ENCODE measurements at places on chromosomes 16 and 17.

GRCh38 chr16:72894293-72895151 is 153.4 kb downstream of the ZFHX3 start:
- no peak for DNase-seq

GRCh38 chr17:50214976-50215760 is 13.7 kb upstream of the COL1A1 start:
- DNase-seq, result no peak

GRCh38 chr16:58652741-58653140 is 23.1 kb upstream of the CNOT1 start:
- no peak for DNase-seq

DNA sequence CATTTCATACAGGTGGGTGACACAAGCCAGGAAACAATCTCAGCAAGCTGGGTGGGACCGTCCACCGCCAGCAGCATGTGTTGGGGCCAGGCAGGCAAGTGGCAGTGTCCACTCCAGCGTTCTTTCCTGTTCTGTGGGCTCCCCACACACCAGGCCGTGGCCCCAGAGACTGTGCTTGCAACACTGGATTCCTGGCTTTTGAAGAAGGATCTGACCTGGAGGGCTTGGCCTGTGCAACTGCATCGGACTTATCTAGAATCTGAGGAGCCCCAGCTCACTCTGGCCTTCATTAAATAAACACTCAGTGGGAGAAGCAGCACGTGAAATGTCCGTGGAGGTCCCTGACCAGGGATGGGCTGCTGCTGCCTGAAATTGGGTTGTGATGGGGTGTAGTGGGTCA is 3.2 kb downstream of the KSR1 start:
- no peak for DNase-seq

DNA sequence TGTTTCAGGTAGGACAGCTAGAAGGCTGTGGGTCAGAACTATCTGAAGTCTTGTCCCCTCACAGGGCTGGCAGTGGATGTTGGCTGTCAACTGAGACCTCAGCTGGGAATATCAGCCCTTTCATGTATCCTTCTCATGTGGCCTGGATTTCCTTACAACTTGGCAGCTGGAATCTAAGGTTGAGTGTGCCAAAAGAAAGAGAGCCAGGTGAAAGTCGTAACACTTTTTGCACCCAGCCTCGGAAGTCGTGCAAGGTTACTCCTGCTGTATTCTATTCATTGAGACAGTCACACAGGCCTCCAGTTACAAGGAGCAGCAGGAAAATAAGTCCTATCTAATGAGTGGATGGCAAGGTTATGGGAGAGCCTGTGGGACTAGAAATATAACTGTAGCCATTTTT is 52.6 kb upstream of the DNAH9 start:
- DNase-seq, result no peak

- peak; percentile 21 for DNase-seq
Measured at GRCh38 chr17:57986841-57987580, 1.0 kb downstream of the VEZF1 start.

GRCh38 chr16:18050234-18050633 is 286.3 kb downstream of the NPIPA8 start:
- DNase-seq, result no peak

GRCh38 chr17:17425591-17425990 is 51.2 kb upstream of the MED9 start:
- DNase-seq, result no peak

DNA sequence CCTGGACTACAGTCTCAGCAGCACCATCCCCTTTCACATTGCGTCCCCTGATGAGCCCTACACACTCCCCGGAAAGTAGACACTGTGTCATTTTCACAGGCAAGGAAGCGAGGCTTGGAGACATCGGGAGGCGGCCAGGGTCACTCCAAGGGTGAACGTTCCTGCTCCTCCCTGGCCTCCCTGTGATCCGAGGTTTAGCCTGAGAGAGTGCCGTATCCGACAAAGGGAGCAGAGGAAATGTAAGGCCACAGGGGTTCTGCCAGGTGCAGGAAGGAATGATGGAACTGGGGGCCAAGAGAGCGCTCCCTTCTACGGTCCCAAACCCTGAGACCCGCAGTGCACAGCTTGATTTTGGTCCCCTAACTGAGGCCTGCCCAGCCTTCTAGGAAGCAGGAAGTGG is 8.0 kb upstream of the PIK3R6 start:
- DNase-seq, result no peak

DNA sequence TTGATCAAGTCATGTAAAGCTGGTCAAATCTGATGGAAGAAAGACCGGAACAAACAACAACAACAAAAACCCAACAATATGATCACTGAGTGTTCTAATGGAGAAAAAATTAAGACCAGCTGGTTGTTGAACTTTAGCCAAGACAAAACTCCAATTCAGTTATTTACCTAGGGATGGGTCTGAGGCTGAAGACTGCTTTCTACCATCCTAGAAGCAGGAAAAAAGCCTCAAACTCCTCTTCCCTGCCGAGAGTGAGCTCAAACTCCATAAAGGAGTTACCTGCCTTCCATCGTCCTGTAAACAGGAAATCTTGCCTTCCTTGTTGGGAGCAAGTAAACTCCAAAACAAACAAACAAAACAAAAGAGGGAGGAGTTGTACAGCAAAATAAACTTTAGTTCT is 23.1 kb upstream of the TMEM98 start:
- no peak for DNase-seq

DNA sequence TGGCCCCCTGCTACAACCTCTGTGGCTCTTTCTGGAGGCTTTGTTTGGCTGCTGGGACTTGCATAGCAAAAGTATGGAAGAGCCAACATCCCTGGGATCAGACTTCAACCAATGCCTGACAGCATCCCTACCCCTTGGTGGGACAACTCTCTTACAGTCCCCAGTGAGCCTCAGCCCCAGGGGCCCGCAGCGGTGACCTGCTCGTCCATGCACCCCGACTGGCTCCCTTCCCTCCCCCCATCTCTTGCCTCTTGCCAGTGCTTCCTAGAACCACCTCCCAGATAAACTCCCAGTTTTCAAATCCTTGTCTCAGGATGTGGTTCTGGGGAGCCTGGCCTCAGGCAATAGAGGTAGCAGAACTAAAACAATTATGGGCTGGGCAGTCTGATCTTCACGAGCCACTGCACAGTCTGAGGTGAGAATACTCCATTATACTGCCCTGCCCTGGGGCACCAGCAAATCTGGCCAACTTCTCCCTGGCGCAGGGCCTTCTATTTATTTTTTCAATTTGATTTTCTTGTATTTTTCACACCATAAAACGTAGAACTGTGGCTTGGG is 86.6 kb upstream of the BRD7 start:
- DNase-seq, result no peak

DNA sequence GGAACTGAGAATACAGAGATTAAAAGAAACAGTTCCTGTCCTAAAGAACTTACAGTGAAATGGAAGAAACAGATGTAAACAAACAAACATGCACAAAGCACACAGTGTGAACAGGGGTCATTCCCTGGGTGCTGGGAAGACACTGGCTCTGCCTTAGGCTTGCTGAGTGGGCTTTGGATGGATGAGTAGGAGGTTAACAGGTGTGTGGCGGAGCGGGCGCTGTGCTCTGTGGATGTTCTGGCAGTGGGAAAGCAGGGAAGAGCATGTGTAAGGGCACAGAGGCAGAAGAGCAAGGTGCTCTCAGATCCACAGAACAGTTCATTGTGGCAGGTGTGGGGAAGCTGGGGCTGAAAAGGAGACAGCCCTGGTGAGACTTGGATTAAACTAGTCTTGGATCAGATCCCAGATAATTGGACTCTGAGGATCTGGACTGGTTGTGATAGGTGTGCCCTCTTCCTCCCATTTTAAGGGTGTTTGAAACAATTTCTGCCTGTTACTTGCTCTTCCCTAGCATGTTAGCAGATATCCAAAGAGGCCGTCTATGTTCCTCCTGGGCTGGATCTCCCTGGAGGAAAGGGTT is 8.1 kb downstream of the HROB start:
- no peak for DNase-seq

- no peak for DNase-seq
Measured at GRCh38 chr17:58343131-58343530, 8.9 kb downstream of the SUPT4H1 start.

DNA sequence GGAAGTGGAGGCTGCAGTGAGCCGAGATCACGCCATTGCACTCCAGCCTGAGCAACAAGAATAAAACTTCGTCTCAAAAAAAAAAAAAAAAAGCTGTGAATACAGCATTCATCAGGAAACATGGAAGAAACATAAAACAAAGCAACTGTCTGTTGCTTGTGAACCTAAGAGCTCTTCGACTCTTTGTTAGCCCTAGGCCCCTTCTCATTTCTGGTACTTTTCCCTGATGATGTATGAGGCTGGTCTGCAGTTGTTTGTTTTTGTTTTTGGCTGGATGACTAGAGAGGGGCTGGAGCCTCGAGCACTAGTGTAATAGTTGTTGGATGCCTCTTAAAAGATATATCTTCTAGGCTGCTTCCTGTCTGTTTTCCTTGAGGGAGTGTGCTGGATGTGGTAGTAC is 113.5 kb downstream of the MAP2K6 start:
- DNase-seq, result no peak

- no peak for DNase-seq
Measured at GRCh38 chr17:64177311-64178010, 47.5 kb upstream of the ERN1 start.

DNA sequence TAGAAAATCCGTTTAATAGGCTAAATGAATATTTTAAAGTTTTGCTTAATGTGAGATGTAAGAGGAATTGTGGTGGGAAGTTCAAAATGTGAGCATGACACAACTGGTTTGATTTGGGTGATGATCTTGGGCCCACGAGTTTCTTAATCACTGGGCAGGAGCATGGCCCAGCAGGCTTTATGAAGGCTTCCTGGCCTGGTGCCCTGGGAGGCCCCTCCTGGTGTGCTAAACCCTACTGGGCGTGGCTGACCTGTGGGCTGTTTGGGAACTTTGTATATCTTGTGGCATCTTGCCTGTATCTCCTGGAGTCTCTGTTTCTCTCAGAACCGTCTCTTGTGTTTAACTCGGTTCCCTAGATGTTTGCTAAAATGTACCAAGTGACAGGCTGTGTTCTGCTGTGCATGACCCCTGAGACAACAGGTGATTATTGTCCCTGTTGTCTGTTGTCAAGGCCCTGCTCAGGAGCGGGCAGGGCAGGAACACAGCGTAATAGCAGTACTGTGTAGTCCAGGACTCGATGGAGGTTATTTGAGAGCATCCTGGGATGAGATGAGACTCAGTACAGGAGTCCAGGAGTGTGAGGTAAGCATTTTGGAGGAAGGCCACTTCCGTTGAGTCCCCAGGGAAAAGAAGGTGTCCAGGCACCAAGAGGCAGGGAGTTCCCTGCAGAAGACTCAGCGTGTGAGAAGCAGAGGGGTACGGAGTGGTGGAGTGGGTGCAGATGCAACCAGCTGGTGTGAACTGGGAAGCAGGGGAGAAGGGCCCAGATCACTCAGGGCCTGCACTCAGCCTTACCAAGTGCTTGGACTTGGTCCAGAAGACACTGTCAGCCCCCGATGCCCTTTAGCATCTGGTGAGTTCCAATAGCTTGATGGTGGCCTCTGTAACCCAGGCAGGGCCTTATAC is 48.5 kb downstream of the B9D1 start:
- DNase-seq, result no peak

- no peak for DNase-seq
Measured at GRCh38 chr17:45139533-45139920, 4.0 kb downstream of the ACBD4 start.

DNA sequence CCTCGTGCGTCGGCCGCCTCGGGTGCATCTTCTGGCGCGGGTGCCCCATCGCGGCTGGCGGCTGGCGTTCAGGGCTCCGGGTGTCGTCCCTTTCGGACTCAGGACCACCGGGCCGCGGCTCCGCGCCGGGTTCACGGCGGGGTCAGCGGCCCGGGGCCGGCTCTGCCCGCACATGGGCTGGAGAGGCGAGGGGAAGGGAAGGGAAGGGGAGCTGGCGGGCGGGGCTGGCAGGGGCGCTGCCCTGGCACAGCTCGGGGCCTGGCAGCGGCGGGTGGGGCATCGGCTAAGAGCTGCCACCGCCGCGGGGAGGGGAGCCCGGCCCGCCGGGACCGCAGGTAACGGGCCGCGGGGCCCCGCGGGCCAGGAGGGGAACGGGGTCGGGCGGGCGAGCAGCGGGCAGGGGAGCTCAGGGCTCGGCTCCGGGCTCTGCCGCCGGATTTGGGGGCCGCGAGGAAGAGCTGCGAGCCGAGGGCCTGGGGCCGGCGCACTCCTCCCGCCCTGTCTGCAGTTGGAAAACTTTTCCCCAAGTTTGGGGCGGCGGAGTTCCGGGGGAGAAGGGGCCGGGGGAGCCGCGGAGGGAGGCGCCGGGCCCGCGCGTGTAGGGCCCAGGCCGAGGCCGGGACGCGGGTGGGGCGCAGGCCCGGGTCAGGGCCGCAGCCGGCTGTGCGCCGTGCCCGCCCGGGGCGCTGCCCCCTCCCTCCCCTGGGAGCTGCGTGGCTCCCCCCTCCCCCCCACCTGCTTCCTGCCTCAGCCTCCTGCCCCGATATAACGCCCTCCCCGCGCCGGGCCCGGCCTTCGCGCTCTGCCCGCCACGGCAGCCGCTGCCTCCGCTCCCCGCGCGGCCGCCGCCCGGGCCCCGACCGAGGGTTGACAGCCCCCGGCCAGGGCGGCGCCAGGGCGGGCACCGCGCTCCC is 646 bp downstream of the HIC1 start:
- DNase-seq, result no peak

DNA sequence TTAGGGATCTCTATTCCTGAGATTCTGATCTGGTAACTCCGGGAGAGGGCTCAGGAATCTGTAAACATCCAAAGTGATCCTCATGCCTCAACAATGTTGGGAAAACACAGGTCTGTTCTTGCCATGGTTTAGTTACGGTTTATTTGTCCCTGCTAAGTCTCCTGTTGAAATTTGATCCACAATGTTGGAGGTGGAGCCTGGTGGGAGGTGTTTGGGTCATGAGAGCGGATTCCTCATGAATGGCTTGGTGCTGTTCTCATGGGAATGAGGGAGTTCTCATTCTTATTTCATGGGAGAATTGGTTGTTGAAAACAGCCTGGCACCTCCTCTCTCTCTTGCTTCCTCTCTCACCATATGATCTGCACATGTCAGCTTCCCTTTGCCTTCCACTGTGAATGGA is 608.6 kb upstream of the GOT2 start:
- no peak for DNase-seq

DNA sequence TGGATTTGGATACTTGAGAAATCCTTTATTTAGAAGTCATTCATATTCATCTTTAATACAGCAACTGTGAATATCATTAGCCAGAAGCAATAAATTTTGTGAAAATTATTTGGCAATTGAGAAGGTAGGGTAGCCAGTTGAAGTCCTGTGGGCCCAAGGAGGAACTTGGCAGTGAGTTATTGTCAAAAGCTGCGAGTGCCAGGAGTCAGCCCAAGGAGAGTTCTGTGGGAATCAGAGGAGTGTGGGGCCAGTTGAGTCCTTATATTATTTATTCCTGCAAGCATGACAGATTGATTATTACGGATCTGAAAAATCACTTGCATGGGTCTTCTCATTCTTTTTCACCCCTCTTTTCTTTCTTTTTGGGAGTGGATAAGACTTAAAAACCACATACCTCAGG is 38.3 kb downstream of the PRKCA start:
- DNase-seq, result no peak

Measured in substantia nigra (tissue), 51 donors.